Kasumi-1 (cell line): ENCODE measurements at places on chromosomes 2 and 18.
A peak's percentile ranks its signal among the peaks of the same experiment; 100 is the strongest.

DNA sequence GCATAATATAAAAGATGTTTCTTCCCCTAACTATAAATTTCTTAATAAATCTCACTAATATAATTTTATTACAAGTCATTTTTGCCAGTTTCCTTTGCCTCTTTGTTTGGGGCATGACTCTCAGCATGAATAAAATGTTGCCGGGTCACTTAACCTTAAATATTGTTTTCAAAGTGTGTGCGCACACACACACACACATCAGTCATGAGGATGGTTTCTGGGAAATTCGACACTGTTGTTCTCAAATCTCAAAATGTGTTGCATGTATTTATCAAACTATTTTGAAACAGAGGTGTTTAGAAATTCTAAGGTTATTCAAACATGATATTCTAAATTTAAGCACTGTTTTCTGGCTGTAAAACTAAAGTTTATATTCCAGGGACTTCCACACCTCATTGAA lies 31.5 kb downstream of the FAP start:
- DNase-seq, result no peak

DNA sequence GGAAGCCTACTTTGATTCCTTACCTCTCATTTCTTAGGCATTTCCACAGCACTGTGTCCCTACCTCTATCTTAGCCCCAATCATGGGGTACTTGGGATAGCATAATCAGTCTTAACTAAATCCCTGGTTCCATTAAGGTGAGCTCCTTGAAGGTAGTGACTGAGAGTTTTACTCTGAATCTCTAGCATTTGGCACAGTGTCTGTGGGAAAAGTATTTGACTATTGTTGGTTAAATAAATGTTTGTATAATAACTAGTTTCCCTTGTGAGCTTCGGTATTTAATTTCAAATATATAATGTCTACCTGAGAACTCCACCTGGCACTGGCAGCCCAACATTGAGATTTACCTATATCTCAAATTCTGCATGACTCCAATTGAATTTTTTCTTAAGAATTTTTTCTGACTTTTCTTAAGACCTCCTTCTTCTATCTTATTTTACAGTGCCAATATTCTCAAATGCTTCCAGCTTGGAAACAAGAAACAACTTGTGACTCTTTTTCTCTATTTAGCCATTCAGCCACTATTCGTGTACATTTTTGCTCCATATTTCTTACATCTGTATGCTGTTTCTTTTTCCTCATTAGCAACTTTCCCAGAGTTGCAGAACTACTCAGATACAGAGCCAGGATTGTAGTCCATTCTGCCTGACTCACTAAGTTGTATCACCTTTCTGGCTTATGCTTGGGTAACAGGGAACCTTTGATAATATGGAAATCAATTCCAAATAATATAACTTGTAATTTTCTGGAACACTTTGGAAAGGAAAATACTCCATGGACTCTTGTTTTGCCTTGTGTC lies 214.0 kb upstream of the NT5C1B start:
- no peak for DNase-seq

- no peak for DNase-seq
Measured at GRCh38 chr18:57441071-57441794, 6.1 kb downstream of the ONECUT2 start.

DNA sequence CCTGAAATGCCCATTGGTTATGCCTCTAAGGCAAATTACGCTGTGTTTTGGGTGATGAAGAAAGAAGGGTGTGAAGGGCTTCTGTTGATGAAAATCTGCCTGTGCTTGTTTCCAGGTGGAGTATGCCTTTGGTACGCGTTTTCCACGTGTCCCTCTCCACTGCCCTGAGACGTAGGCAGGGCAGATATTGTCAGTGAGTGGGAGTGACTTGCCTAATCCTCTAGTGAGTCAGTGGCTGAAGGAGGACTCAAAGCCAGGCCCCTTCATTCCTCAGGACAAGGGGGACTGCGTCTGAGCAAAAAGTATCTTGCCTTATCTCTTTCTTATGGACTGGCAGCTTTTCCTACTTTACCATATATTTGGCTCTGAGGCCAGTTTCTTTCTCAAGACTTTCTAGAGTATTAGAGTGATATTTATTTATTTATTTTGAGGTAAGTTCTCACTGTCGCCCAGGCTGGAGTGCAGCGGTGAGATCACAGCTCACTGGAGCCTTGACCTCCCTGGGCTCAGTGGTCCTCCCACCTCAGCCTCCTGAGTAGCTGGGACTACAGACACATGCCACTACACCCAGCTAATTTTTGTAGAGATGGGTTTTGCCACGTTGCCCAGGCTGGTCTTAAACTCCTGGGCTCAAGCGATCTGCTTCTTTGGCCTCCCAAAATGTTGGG lies 10.2 kb downstream of the RALB start:
- no peak for DNase-seq

- DNase-seq, result peak; percentile 20
Measured at GRCh38 chr2:10300997-10301940, 1.4 kb upstream of the HPCAL1 start.

DNA sequence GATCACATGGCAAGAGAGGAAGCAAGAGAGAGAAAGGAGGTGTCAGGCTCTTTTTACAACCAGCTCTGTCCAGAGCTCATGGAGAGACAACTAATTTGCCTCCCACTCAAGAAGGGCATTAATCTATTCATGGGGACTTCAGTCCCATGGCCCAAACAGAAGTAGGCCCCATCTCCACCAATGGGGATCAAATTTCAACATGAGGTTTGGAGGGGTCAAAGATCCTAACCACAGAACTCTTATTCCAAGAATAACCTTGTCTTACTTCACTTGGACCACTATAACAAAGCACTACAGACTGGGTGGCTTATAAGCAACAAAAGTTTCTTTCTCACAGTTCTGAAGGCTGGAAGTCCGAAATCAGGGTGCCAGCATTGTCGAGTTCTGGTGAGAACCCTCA lies 31.8 kb downstream of the GRB14 start:
- no peak for DNase-seq

DNA sequence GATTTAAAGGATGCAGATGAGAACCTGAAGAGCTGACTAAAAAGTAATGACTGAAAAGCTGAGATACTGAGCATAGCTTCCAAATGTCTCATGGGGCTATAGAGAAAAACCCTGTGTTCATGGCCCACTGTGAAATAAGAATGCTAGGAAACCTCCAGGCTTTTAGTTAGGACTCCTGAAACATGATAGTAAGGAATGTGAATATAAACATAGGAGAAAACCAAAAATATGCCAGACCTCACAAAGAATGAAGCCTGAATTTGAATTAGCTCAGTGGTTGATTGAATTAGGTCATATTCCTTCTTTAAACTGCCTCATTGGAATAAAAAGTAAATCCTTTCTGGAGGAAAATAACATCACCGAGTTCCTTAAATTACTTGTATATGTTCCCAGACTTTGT lies 194.5 kb upstream of the NXPH2 start:
- no peak for DNase-seq
